ENCODE measurements at places on chromosomes 3 and 15. TPM values are rescaled to one million over a fixed set of nuclear protein-coding genes. Genes with fewer than 3 reads are reported as not detected.
A peak's percentile ranks its signal among the peaks of the same experiment; 100 is the strongest.

LCTL gene
- not detected for total RNA-seq

CHRNB4 gene
- 71.6 TPM for total RNA-seq

ITIH3 gene
- total RNA-seq: not detected

FETUB gene
- not detected for total RNA-seq

TLE3 gene
- total RNA-seq: 89.2 TPM

LRRC34 gene
- 3.6 TPM for total RNA-seq

SLC22A13 gene
- total RNA-seq: 1.5 TPM

PRICKLE2 gene
- total RNA-seq: 18.9 TPM

DNA sequence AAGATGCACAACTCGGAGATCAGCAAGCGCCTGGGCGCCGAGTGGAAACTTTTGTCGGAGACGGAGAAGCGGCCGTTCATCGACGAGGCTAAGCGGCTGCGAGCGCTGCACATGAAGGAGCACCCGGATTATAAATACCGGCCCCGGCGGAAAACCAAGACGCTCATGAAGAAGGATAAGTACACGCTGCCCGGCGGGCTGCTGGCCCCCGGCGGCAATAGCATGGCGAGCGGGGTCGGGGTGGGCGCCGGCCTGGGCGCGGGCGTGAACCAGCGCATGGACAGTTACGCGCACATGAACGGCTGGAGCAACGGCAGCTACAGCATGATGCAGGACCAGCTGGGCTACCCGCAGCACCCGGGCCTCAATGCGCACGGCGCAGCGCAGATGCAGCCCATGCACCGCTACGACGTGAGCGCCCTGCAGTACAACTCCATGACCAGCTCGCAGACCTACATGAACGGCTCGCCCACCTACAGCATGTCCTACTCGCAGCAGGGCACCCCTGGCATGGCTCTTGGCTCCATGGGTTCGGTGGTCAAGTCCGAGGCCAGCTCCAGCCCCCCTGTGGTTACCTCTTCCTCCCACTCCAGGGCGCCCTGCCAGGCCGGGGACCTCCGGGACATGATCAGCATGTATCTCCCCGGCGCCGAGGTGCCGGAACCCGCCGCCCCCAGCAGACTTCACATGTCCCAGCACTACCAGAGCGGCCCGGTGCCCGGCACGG, 991 bp downstream of the SOX2 start:
- H3K4me1 ChIP-seq: peaks cover 14% of the 10 kb centered on the region
- peak overlapping the region; percentile 83 for H3K4me3 ChIP-seq
- peak; percentile 75 for DNase-seq
- H3K36me3 ChIP-seq: no peaks in the 10 kb centered on the region

DNA sequence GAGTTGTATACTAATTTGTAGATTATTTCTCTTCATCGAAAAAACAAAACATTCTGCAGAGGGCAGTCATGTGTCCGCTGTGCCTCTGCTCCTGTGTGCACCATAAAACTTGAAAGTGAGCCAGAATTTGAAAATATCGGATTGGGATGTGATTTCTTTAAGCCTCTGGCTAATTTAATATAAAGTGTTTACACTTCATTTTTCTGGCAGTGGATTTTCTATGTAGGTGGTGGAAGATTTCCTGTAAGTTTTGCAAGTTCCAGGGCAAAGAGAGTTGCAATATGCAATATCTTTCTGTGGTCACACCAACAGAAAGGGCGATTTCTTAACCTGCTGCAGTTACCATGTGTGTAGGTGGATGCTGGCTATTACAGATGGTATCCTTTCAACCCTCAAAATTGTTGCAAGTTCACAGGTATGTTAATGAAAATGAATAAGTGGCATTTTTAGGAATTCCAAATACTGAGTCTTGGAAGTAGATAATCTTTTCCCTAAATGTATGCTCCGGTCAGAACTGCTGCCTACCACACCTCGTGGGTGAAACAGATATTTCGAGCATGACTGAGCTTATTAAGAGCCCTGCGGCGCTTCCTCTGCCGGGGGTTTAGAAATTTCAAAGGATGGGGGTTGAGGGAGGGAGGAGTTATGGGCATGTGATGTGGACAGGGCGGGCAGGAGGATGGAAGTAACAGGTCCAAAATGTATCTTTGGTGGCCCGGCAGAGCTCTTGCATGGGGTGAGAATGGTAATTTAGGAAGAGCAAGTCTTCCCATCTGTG, 134.0 kb downstream of the PGPEP1L start:
- no peaks in the 10 kb centered on the region for H3K27me3 ChIP-seq
- DNase-seq: no peak
- peaks cover 28% of the 10 kb centered on the region for H3K4me1 ChIP-seq
- H3K4me3 ChIP-seq: peak overlapping the region; percentile 27

DNA sequence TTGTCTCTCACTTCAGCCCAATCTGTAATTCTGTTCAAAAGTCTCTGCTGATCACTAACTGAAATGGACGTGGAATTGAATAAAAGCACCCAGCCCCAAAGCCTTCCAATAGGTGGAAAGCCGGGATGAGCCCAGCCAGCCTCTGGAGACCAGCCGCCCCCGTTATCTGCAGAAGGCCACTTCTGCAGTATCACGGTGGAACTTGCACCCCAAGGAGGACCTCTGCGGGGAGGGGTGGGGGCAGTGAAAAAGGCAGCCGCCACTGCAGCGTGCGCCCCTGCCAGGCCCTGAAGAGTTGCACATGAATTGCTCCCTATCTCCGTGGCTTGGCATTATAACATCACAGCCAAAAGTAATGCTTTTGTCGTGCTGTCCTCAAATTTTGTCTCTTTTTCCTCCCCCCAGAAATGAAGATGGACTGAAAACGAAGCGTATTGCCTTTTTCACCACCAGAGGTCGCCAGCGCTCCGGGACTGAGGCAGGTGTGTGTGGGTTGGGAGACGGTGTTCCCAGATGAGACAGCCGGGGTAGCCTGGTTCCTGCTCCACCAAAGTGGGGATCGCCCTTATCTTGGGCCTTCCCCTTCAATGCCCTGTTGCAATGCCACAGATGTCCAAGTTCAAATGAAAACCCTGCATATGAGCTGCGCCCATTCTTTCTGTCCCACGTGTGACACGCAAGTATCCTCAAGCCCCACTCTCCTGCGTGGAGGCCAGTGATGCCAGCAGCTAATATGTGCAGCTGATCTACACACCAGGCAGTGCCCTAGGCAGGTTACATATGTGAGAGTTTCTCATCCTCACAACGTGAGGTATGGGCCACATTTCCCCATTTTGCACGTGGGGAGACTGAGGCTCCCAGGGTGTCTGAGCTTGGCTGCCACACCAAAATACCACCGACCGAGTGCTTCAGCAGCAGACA, 96.0 kb downstream of the LRRK1 start:
- H3K27ac ChIP-seq: peak overlapping the region; percentile 4
- peaks cover 22% of the 10 kb centered on the region for H3K4me1 ChIP-seq
- H3K4me3 ChIP-seq: no peak overlapping the region

DNA sequence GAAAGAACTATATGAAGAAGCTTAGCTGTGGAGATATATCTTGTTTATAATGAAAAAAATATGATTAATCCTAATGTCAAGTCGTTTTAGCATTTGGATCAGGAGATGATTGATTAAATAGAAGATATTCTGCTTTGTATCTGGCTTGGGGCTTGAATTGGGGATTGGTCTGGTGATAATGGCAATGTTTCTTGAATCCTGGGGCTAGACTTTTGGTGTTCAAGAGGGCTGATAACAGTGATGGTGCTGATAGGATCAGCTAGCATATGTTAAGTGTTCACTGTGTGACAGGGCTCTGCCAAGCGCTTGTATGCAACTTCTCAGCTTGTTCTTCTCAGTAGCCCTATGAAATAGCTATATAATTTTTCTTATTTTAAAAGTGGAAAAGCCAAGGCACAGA, 20.2 kb downstream of the CNOT10 start:
- no peaks in the 10 kb centered on the region for H3K36me3 ChIP-seq
- H3K27ac ChIP-seq: peak overlapping the region; percentile 7
- H3K4me3 ChIP-seq: no peak overlapping the region
- DNase-seq: no peak
- H3K4me1 ChIP-seq: peaks cover 18% of the 10 kb centered on the region
- peaks cover 4% of the 10 kb centered on the region for H3K27me3 ChIP-seq

- H3K36me3 ChIP-seq: no peaks in the 10 kb centered on the region
- no peaks in the 10 kb centered on the region for H3K4me1 ChIP-seq
These were observed 205.7 kb upstream of the ROBO1 start for GRCh38 chr3:79973482-79973881.

- no peaks in the 10 kb centered on the region for H3K36me3 ChIP-seq
- DNase-seq: no peak
- no peaks in the 10 kb centered on the region for H3K27me3 ChIP-seq
- no peak overlapping the region for H3K27ac ChIP-seq
- peaks cover 2% of the 10 kb centered on the region for H3K4me1 ChIP-seq
These were observed 32.6 kb downstream of the BBX start for GRCh38 chr3:107555359-107555758.

DNA sequence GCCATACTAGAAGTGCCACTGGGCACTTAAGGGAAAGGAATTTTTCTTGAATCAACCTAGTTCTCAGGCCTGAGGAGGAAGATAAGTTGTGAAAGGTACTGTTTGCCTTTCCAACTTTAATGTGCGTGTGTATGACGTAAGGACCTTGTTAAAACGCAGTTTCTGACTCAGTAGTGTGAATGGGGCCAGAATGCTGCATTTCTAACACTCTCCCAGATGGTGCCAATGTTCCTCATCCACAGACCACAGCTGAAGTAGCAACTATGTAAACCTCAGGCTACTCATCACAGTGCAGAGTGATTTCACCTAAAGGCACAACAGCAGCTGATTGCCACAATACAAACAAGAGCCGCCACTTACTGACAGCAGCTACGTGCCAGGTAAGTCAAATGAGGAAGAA, 103.6 kb downstream of the OTOL1 start:
- no peaks in the 10 kb centered on the region for H3K27me3 ChIP-seq
- no peaks in the 10 kb centered on the region for H3K4me1 ChIP-seq
- H3K27ac ChIP-seq: no peak overlapping the region
- H3K4me3 ChIP-seq: no peak overlapping the region
- no peaks in the 10 kb centered on the region for H3K36me3 ChIP-seq

DNA sequence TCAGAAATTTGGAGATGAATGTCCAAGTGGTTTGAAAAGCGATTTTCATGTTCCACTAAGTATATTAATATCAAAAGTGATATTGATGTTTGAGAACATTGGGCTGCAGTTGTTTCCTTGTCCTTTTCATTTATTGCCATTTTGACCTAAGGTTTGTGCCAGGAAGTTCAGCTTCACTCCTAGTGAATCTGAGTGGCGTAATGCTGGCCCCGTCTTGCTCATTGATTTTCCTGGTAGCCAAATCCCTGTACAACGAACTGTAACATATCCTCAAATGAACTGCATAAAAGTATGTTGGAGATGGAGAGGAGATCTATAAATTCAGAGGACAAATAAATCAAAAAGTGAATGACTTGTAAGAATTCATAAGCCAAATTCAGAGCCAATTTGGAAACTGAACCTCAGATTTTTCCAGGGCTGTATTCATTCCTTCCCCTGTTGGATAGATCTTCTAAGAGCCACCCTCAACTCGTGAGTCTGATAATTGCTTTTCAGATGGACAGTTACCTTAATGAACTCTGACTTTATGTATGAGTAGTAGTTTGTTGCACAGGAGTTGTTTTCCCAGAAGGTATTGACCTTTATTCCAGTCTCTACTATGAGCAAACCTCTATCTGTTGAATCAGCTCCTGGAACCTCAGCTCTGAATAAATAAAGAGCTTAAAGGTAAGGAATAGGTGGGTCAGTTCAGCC, 72.8 kb downstream of the ITPR1 start:
- no peak for DNase-seq
- H3K4me3 ChIP-seq: no peak overlapping the region
- H3K36me3 ChIP-seq: no peaks in the 10 kb centered on the region

DNA sequence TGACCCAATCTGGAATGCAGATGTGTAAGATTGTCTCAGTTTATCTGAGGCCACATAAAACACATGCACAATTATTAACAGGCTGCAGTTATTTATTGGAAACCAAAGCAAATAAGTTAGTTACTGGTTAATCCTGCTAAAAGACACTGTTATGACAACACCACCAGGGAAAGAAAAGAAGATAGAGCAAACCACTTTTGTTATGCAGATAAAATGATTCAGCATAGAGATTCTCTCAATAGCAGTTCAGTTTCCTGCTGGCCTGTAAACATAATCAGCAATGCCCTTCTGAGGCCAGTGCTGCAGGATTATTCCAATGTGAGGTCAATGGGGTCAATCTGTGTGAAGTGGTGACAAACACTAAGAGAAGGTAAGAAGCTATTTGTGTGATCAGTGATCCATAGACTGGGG, 244.4 kb downstream of the ZBTB20 start:
- H3K4me1 ChIP-seq: peaks cover 12% of the 10 kb centered on the region
- no peak overlapping the region for H3K4me3 ChIP-seq
- DNase-seq: no peak
- no peaks in the 10 kb centered on the region for H3K36me3 ChIP-seq
- H3K27ac ChIP-seq: no peak overlapping the region
- no peaks in the 10 kb centered on the region for H3K27me3 ChIP-seq

DNA sequence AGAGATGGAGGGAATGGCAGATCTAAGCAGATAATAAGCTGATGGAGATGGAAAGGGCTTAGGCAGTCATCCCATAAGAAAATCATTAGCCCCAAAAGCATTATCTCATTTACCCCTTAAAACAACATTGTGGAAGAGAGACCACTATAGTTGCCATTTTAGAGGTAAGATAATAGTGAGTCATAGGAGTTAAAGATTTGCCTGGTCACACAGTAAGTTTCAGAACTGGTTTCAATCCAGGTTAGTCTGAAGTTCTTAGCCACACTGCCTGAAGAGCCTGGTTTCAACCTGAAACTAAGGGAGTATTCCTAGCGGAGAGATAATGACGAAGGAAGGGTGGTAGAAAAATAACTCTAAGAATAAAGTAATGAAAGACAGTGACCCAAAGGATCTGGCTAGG, 13.0 kb upstream of the UBR1 start:
- no peak for DNase-seq
- H3K27me3 ChIP-seq: peaks cover 9% of the 10 kb centered on the region
- H3K27ac ChIP-seq: no peak overlapping the region
- H3K4me1 ChIP-seq: no peaks in the 10 kb centered on the region
- H3K36me3 ChIP-seq: no peaks in the 10 kb centered on the region

DNA sequence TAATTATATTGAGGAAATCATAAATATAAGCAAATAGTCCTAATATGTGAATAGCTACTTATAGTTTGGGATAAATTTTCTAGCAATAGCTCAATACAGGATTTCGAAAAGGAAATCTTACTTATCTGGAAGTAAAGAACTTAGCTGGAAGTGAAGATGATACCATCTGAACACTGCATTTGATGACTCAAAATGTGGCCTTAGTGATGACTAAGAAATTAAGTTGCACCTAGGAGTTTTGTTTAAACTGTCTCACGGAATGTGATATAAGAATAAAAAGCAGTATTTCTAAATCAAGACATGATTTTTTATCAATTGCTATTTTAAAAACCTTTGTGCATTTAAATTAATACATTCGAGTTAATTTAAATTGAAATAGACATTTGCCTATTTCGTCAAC, 91.2 kb downstream of the EOMES start:
- no peak for DNase-seq
- H3K4me3 ChIP-seq: no peak overlapping the region
- H3K4me1 ChIP-seq: peaks cover 5% of the 10 kb centered on the region
- no peak overlapping the region for H3K27ac ChIP-seq

- no peak overlapping the region for H3K27ac ChIP-seq
- no peak for DNase-seq
- H3K4me3 ChIP-seq: no peak overlapping the region
- H3K36me3 ChIP-seq: peaks cover 4% of the 10 kb centered on the region
- peaks cover 2% of the 10 kb centered on the region for H3K27me3 ChIP-seq
These were observed 13.4 kb upstream of the TM4SF19 start for GRCh38 chr3:196351541-196351940.
